D721Med (cell line): ENCODE measurements at places on chromosomes 3 and 15.

GRCh38 chr3:59456852-59457485, 407.1 kb upstream of the CFAP20DC start:
- DNase-seq, result no peak

DNA sequence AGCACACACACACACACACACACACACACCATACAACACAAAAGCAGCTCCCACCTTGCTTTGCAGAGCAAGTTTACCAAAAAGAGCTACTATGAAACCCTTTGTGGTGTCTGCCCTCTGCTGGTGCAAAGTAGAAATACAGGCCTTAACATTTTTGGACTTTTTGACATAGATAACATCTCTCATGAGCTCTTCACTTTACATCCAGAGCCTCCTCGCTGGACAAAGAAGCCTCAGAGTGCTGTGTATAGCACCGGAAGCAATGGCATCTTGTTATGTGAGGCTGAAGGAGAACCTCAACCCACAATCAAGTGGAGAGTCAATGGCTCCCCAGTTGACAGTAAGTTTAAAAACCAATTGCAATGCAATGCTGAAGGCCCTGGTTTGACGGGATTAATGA, 157.9 kb downstream of the CHL1 start:
- DNase-seq, result no peak

- no peak for DNase-seq
Measured at GRCh38 chr3:194841515-194841841, 155.8 kb downstream of the FAM43A start.

DNA sequence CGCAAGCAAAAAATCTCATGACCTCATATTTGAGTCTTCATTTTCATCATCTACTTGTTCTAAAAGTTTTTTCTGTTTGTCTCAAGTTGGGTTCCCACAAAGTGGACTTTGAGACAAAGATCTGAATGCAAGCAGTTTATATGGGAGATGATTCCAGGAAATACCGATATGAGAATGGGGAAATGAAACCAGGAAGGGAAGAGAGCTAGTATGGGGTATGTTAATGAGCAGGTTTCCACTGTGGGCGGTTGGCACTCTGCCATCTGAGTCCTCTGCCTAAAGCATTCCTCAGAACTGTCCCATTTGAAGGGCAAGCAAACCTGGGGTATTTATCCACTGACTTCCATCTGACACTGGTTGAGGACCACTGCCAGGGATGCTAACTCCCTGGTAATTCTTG, 8.8 kb downstream of the ADPRH start:
- DNase-seq, result no peak

- DNase-seq, result no peak
Measured at GRCh38 chr3:133301731-133302130, 98.1 kb upstream of the BFSP2 start.

DNA sequence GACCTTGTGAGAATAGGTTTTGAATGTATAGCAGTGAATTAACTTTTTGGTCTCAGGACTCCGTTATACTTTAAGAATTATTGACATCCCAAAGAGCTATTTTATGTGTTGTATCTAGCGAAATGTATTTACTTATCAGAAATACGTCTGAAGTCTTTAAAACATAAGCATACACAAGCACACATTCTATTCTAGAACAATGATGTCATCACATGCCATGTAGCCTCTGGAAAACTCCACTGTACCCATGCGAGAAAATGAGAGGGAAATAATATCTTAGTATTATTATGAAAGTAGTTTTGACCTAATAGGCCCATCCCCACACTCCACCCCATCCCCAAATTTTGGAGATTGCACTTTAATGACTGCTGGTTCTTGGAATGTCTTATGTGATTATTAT, 1.5 kb downstream of the POLR2M start:
- DNase-seq, result no peak

DNA sequence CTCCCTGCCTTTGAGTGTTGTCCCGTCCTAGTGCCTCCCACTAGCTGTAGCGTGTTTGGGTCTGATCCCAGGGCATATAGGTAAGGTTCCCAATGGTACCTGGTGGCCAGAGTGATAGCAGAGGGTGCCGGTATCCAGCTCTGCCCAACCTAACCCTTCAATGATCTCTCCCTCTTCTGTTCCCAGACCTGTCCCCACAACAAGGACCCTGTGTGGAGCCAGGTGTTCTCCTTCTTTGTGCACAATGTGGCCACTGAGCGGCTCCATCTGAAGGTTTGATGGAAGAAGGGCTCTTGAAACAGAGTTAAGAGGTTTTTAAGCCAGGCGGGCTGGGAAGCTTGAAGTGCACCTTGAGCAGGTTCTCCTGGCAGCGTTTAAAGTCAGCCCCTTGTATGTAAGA, 35.5 kb downstream of the ESYT3 start:
- DNase-seq, result no peak

- DNase-seq, result no peak
Measured at GRCh38 chr15:47588958-47589357, 128.3 kb upstream of the SEMA6D start.

DNA sequence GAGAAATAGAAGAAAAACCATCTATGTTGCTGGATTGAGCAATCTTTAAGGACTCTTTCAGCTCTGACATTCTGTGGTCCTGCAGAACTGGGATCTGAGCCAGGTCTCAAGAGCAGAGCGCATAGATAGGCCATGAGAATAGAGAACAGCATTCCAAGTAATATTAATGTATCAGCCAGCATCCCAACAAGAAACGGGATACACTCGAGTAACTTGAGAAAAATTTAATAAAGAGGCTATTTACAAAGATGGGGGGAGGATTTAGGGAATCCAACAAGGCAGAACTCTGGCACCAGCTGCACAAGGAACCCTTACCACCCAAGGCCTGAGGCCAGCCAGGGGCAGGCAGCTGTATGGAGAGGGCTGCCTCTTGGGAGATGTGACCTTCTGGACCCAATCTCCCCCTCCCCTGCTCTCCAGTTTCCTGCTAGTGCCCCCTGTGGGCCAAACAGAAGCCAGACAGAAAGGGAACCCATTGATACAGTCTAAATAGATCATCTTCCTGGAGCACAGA, 8.2 kb downstream of the TMOD2 start:
- DNase-seq, result no peak

GRCh38 chr3:17194116-17194515, 309.4 kb downstream of the PLCL2 start:
- DNase-seq, result no peak

GRCh38 chr3:120469882-120470301, 19.1 kb upstream of the FSTL1 start:
- DNase-seq, result no peak
